ENCODE measurements at places on chromosomes 1 and 21.

DNA sequence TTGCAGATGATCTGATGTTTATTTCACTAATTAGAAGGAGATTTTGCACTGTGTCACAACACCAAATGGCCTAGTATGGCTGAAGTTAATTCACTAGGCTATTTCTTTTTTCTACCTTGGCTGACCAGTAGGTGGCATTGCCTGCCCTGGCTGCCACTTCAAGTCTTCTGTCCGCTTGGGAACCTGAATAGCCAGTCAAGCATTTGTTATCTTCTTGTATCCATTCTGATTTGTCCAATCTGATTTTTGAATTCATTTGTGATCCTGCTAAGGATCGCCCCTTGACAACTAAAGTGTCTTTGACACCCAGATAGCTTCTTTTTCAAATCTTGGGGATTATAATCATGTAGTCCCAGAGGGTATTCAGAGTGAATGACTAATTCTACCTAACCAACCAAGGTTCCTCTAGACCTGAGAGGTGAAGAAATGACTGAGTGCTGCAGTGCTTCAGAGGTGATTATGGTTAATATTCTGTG is 99.4 kb downstream of the GIPC2 start:
- DNase-seq = peak; percentile 47

DNA sequence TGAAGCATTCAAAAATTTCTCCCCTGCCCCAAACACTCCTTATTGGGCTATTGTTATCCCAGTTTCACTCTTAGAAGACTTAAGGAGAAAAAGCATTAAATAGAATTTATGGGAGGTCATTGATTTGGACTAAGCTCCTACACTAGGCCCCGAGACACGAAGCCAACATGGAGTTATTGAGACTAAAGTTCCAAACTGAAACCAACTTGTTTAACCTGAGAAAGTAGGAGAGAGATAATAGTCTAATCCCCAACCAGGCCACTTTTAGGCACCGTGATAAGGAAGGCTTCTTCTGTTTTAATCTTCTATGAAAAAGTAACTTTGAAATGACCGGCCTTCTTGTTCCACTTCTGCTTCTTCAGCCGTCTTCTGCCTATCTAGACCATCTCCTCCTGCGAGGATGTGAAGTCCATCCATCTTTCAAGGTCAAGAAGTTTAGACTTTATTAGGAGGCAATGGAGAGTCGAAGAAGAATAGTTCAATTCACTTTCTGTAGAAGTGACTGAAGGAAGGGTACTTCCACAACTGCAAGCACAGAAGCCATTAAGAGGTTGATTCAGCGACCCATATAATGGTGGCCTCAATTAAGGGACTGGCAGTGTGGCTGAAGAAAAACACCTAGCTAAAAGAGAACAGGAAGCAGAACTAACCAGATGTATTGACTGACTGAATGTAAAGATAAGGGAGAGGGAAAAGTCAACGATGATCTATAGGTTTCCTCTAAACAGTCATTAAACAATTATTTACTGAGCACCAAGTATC is 428.8 kb downstream of the SMYD3 start:
- DNase-seq = no peak

DNA sequence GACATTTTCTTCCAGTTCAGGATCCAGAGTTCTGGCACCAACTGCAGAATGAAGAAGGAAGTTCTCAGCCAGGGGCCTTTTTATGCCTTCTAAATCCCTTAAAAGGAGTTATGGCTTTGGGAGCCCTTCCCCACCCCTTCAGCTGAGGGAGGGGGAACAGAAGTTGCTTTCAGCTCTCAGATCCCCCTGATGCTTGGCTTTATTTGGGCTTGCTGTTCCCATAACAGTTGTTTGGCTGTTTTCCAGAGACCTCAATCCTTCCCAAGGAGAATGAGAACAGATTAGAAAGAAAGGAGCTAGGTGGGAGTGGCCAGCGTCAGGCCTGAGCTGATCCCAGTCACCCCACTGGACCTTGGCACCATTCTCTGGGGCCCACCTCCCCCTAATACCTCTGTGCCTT is at the start of gene RPE65:
Gene RPE65 (minus strand): TSS at position 54 of the 400 bp plus-strand sequence. CDS start 49 bp downstream, at position 5.
- no peak for DNase-seq

- DNase-seq = no peak
These were observed 175.7 kb downstream of the GPR52 start for GRCh38 chr1:174623324-174624035.

- DNase-seq = no peak
These were observed 701 bp downstream of the DEDD start for GRCh38 chr1:161131523-161132409.

DNA sequence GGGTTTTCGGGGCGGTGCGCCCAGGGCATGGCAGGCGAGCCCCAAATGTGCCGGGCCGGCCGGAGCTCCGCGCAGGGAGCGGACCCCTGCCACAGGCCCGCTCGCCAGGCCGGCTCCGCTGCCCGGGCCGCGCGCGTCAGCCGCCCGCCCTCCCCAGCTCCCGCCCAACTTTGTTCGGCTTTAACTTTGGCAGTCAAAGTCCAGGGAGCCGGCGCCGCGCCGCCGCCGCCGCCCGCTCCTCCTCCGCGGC is 488 bp downstream of the SLC35D1 start:
- DNase-seq = no peak

- no peak for DNase-seq
These were observed 2.9 kb upstream of the BSND start for GRCh38 chr1:54995835-54996234.

DNA sequence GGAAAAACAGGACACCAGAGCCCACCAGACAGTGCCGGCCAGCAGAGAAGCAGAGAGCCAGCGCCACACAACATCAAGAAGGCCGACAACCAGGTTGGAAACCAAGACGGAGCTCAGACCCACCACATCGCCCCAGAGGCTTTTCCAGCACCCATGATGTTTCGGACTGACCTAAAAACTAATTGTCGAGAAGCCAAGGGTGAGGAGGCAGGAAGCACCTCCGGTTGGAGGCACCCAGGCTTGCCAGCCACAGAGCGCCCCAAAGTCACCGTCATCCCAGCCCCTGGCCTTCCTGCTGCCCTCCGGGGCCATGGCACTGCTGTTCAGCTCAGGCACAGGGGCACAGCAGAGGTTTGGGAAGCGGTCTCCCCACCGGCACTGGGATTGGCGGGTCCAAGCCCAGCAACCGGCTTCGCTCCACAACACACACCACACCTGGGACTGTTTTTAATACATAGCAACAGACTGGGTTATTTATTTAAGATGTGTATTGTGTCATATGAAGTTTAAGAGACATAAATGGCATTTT is 67.2 kb downstream of the SLC37A1 start:
- DNase-seq = no peak
